ENCODE measurements at places on chromosomes 11 and 22. TPM values are rescaled to one million over a fixed set of nuclear protein-coding genes. Genes with fewer than 3 reads are reported as not detected.

Gene HBG1
- not detected for total RNA-seq

Gene FKBP2
- total RNA-seq: 111 TPM

Gene MPZL2
- 2.6 TPM for total RNA-seq

Gene LRRC74B
- total RNA-seq: not detected

Gene PPME1
- 44.0 TPM for total RNA-seq

Gene HIRA
- total RNA-seq: 26.6 TPM

Gene RIMBP3C
- 0.35 TPM for total RNA-seq

Gene PIM3
- total RNA-seq: 58.1 TPM

Gene DDI1
- not detected for total RNA-seq

Gene MMP8
- total RNA-seq: 0.37 TPM

Gene FJX1
- 32.3 TPM for total RNA-seq

Gene INS
- total RNA-seq: not detected

Gene OVOL1
- not detected for total RNA-seq

Gene HTR3A
- not detected for total RNA-seq

Gene CABP4
- not detected for total RNA-seq

Gene MAP6
- total RNA-seq: 0.40 TPM

Gene TBX10
- total RNA-seq: not detected

DNA sequence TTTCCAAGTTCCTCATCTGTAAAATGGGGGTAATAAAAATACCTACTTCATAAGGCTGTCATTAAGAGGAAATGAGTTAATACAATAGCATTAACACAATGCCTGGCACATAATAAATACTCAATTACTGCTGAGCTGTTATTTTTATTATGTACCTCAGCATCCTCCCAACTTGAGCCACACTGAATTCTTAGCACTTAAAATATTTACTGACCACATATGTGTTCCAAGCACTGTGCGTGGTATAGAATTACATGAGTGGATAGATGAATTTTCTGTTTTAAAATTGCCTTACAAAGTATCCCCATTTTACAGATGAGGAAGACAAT lies 139.0 kb upstream of the TIMP3 start:
- DNase-seq: no peak

DNA sequence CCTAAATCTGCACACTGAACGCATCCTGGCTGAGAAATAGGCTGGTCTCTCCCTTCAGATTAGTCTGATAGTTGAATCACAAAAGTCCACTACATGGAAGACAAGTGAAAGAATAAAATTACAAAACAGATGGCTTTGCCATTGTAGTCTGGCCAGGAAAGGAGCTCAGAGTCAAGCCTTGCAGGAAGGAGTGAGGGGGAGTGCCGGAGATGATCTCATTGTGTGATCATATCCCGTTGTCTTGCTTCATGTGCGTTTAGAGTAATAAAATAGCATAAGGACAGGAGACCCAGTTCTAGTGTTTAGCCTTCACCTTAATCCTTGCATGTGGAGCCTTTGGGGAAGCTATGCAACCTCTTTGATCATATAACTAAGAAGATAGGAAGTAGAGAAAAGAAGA lies 666.7 kb upstream of the RAG2 start:
- DNase-seq: peak; percentile 80

DNA sequence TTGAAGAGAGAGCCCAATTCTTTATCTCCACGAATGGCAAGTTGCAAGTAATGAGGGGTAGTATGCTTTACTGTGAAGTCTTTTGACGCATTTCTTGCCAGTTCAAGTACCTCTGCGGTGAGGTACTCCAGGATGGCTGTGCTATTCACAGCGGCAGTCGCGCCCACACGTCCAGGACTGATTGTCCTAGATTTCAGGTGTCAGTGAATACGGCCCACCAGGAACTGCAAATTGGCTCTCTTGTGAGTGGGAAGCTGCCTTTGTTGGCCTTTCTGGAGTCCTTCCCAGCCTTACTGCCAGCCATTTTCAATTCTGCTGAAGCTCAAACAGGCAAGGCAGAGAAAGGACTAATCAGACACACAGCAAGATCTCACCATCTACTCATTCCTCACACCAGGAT lies 8.5 kb downstream of the PPFIA1 start:
- DNase-seq: no peak

GRCh38 chr11:22554221-22554620 lies 71.4 kb downstream of the FANCF start:
- DNase-seq: no peak

- DNase-seq: no peak
Measured at GRCh38 chr11:22786475-22786874, 43.1 kb downstream of the SVIP start.

- DNase-seq: no peak
Measured at GRCh38 chr11:24514219-24514594, 17.4 kb downstream of the LUZP2 start.

DNA sequence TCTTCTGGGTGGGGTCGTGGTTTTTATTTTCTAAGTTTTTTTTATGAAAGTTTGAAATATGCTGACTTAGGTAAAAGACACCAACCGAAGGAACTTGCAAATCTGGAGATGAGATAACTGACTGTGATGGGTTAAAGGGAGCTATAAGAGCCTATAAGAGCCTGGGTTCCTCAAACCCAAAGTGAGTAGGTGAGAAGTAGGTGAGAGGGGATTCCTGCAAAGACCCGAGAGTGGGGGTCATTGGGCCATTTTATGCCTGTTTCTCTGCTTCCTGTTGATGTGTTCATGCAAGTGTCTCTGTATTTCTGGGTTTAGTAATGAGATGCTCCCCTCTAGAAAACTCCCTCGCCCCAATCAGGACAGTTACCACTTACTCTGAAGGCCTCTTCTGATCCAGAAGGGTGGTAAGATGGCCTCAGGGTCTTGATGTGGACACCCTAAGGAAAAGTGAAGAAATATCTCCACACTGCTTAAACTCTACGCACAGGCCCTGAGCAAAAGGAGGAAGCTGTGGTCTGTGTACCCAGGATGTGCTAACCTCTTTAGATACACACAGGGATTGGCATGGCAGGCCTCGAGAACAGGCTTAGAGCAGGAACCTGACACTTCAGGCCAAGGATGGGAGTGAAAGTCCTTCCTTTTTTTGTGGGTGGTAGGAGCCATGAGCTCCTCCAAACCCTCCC lies 1.8 kb downstream of the FLI1 start:
- DNase-seq: peak; percentile 76

DNA sequence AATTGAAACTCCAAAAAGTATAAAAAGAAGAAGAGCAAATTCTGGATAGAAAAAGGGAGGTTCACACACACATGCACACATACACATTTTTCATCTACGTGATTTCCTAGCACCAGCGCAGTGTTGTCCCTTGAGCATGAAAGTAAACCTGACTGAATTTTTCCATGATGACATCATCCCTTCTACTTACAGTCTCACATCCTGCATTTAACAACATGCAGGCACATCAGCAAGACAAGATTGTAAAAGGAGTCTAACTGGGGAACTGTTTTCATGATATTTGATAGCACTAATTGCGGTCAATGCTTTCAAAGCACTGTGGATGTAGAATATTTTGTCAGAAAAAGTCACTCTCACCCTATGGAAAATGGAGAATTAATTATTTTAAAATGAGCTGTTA lies 36.6 kb downstream of the GAS2 start:
- DNase-seq: peak; percentile 91

- no peak for DNase-seq
Measured at GRCh38 chr11:10857459-10857708, 469 bp downstream of the ZBED5 start.

DNA sequence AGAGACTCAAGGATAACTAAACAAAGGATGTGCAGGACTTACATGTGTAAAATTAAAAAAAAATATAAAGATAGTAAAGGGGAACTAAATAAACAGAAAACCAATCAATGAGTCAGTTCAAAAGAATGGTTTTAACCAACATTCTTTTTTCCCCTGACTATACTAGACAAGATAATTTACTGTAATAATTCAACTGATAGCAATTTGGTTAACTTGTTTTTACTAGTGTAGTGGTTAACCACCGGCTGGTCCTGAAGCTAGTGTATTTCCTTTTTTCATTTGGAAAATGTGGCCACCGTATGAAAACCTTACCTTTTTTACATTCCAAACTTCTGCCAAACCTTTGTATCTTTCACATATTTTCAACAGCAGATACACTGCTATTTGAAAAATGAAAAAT lies 123.1 kb downstream of the ARHGAP42 start:
- peak; percentile 52 for DNase-seq

GRCh38 chr11:124889191-124890091 lies 8.2 kb downstream of the ROBO4 start:
- DNase-seq: no peak

DNA sequence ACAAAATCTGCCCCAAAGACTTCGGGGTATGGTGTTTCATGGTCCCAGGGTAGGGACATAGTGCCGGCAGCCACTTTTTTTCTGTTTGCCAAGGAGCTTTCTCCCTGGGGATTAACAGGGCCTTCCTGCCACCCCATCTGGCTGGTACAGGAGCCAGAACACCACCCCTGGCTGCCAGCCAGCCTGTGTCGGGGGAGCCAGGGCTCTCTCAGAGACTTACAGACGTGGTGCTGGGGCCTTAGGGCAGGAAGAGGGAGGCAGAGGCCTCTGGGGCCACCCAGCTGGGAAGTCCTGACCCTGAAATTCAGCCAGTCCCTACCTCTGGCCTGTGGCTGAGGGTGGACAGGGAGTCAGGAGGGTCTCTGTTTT lies 52.4 kb upstream of the CDON start:
- DNase-seq: no peak

DNA sequence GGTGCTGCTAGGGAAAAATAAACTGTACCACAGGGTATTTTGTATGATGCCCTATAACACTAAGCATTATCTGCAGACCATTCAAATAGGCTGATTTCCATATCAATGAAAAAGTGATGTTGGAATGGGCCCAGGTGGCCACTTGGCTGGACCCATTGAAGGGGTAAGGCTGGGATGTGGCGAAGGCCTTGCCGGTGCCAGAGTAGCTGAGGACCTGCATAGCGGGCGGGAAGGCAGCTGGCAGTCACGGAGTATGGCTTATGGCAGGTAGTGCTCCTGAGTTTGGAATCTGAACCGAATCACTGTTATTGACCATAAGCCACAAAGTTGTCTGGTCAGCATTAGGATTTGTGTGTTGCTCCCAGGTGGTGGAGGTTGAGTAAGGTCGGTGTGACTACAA lies 131.0 kb downstream of the MICAL2 start:
- no peak for DNase-seq

DNA sequence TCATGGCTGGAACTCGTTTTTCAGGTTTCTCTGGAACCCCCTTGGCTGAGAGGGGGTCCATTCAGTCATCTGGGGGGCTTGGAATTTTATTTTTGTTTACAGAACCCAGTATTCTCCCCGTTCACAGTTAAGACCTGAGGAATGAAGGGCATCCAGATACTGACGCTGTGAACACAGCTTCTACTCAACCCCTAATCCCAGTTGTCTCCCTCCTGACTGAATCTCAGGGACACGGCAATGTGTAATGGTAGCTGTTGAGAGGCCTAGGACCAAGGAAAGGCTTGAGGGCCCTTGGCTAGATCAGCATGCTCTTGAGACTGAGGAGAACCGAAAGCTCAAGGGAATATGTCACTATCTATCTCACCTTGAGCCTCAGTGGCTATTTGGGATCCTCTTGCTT lies 113.6 kb downstream of the SWAP70 start:
- DNase-seq: no peak

DNA sequence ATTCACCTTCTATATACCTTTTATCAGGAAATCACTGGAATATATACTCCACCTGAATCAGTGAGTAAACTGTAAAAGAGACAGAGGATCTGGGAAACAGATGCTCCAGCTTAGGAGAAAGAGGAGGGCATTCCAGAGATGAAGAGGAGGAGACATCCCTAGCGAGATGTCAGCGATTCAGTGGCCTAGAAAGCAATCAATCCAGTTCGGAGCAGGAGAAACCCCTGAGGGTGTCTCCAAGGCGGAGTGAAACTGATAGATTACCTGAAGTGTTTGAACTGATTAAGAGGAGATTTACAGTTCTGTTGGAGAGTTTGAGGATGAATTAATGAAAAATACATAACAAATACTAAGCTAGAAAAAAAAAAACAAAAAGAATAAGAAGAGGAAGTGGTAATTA lies 24.5 kb upstream of the TNRC6B start:
- no peak for DNase-seq

- no peak for DNase-seq
Measured at GRCh38 chr22:29827091-29827490, 11.0 kb downstream of the ASCC2 start.

- DNase-seq: peak; percentile 32
Measured at GRCh38 chr22:28773461-28773867, 969 bp downstream of the CCDC117 start.

DNA sequence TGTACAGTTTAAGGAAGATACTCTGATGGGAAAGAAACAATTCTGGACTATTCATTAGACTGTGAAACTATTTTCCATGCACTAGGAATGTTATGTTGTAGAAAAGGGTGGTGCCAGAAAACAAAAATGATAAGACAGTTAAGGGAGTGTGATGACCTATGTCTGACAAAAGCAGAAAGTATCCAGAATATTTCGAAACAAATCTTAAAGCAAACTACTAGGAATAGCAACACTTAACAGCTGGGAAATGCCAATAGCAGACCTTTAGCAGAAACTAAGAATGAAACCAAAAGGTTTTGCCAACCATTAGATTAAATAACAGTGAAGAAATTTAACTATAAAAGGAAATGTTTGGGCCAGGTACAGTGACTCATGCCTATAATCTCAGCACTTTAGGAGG lies 3.3 kb upstream of the ARHGAP20 start:
- DNase-seq: no peak

Measured in HT1080 (cell line).